Dermis lymphatic vessel endothelial cell (primary cell): ENCODE measurements at places on chromosomes 11 and 22. TPM values are rescaled to one million over a fixed set of nuclear protein-coding genes. Genes with fewer than 3 reads are reported as not detected.

Gene CTSW
- total RNA-seq: 0.17 and 0.33 TPM in 2 replicates

Gene ART5
- total RNA-seq: not detected in 2 replicates

Gene APOA1
- not detected in 2 replicates for total RNA-seq

Gene CHADL
- 0.52 and 0.54 TPM in 2 replicates for total RNA-seq

Gene MACROD1
- total RNA-seq: 19.3 and 22.3 TPM in 2 replicates

Gene LRRN4CL
- 0.43 and 0.60 TPM in 2 replicates for total RNA-seq

Gene CDC42BPG
- total RNA-seq: 0.34 and 0.43 TPM in 2 replicates

Gene NUCB2
- 47.9 and 65.2 TPM in 2 replicates for total RNA-seq

Gene SELENOM
- 15.4 and 19.6 TPM in 2 replicates for total RNA-seq

Gene ACTN3
- total RNA-seq: not detected in 2 replicates

Gene FBLN1
- 0.09 and 0.22 TPM in 2 replicates for total RNA-seq

Gene PLEKHB1
- total RNA-seq: 0.22 and 0.52 TPM in 2 replicates

Gene TECTA
- 0.33 and 0.52 TPM in 2 replicates for total RNA-seq

Gene SVIP
- total RNA-seq: 11.4 and 11.9 TPM in 2 replicates

Gene RASSF10
- 4.6 and 13.4 TPM in 2 replicates for total RNA-seq

Gene TTC36
- total RNA-seq: 0.34 and 0.76 TPM in 2 replicates

Gene PGA4
- total RNA-seq: not detected in 2 replicates

Gene LDHAL6A
- total RNA-seq: not detected in 2 replicates

Gene NXPE1
- total RNA-seq: not detected in 2 replicates

Gene SUSD2
- total RNA-seq: 0.43 and 0.54 TPM in 2 replicates
